ENCODE measurements at places on chromosomes 12 and 14.

GRCh38 chr12:14400599-14400998 lies 35.1 kb downstream of the ATF7IP start:
- DNase-seq: no peak

DNA sequence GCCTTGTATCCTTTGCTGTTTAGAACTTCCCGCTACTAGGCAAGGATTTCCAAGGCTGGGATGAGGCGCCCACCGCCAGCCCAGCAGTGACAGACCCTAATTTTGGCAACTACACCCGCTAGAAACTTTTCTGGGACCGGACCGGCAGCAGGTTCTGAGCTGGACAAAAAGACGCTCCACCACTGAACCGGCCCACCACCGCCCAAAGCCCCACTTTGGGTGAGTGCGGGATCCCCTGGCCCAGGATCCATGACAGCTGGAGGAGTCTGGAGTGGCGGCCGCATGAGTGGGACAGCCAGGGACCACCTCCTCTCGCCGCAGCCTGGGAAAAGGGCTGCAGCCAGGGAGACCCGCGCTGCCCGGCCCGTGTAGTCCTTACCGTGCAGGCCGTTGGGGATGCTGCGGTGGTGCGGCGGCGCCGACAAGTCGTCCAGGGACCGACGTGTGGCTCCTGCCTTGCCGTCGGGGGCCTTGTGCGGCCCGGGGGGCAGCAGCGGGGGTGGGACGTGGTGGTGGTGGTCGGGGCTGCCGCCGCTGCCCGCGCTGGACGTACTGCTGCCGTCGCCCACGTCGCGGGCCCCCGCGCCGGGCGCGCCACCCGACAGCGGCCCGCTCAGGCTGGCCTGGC lies 1.1 kb downstream of the CCDC85C start:
- no peak for DNase-seq

- DNase-seq: no peak
Observed at GRCh38 chr12:105812366-105812765, 326.4 kb downstream of the NUAK1 start.

- no peak for DNase-seq
Observed at GRCh38 chr14:95713596-95714371, at the start of gene TCL1A. Gene TCL1A (minus strand): TSS chr14:95714125. CDS start chr14:95714066, 59 bp downstream.

GRCh38 chr14:55129428-55130195 lies 560 bp downstream of the LGALS3 start:
- peak; percentile 74 for DNase-seq

GRCh38 chr14:100587086-100587762 lies at the start of gene BEGAIN:
Gene BEGAIN (minus strand): TSS chr14:100587417. CDS start chr14:100587290, 127 bp downstream.
- no peak for DNase-seq

DNA sequence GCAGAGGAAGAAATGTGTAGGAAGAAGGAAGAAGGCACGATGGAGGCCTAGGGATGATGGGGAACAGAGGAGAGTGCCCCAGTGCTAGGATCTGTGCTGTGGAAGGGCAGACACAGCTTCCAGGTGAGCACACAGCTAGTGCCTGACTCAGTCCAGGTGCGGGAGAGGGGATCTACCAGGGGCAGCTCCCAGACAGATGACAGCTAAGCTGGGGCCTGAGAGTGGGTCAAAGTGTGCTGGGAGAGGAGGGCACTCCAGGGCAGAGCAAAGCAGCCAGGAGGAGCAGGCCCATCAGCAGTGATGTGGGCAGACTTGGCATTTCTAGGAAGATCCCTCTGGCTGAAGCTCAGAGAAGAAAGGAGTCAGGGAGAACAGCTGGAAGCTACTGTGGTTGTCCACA lies 36.7 kb downstream of the LRTM2 start:
- DNase-seq: no peak

- DNase-seq: no peak
Observed at GRCh38 chr14:97369901-97370300, 572.7 kb downstream of the VRK1 start.

GRCh38 chr12:75550401-75551240 lies 39.2 kb upstream of the KRR1 start:
- DNase-seq: peak; percentile 52

DNA sequence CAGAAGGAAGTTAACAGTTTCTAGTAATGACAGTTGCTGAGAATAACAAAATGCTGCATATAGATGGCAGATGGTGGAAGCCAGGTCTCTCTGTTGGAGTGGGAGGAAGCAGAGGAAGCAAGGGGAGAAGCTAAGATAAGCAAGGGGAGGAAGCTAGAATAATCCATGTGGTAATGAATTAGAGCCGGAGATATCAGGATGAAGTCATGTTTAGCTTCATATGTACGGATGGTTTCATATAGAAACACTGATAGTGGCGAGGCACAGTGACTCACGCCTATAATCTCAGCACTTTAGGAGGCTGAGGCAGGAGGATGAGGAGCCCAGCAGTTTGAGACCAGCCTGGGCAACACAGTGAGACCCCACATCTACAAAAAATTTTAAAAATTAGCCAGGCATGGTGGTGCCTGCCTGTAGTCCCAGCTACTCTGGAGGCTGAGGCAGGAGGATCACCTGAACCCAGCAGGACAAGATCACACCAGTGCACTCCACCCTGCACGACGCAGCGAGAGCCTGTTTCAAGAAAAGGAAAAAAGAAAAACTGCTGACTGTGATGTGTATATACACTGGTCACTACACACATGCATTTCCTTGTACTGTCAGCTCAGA lies 49.2 kb downstream of the ANAPC7 start:
- peak; percentile 68 for DNase-seq

GRCh38 chr14:71554323-71554722 lies 377.9 kb upstream of the RGS6 start:
- DNase-seq: no peak

GRCh38 chr14:68607081-68607866 lies 185.6 kb downstream of the ZFP36L1 start:
- peak; percentile 26 for DNase-seq

- DNase-seq: peak; percentile 94
Observed at GRCh38 chr12:121190523-121191031, 19.4 kb upstream of the P2RX4 start.

GRCh38 chr12:53219292-53219955 lies 12.4 kb upstream of the ITGB7 start:
- peak; percentile 52 for DNase-seq

DNA sequence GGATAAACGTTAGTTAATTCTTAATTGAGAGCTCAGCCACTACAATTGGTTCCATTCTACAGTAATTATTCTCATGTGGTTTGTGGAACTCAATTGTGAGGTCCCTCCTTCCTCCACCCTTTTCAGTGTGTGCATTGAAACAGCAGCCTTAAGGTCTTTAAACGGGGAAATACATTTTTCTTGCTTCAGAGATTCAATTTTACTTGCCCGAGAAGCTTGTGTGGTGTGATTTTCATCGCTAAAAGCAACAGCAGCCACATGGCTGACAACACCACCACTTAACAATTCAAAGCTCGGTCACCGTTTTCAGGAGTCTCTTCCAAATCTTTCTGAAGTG lies 733 bp upstream of the PPFIBP1 start:
- DNase-seq: no peak

- no peak for DNase-seq
Observed at GRCh38 chr12:65638324-65638723, 186.0 kb upstream of the HMGA2 start.

GRCh38 chr14:51870606-51871005 lies 10.2 kb downstream of the GNG2 start:
- DNase-seq: no peak

GRCh38 chr12:51393676-51394545 lies 2.7 kb upstream of the GALNT6 start:
- DNase-seq: peak; percentile 86
